Cardiac fibroblast (primary cell): ENCODE measurements at places on chromosomes 3 and 15.

- no peak for DNase-seq
These were observed 333.5 kb downstream of the FOXP1 start for GRCh38 chr3:71250026-71250425.

DNA sequence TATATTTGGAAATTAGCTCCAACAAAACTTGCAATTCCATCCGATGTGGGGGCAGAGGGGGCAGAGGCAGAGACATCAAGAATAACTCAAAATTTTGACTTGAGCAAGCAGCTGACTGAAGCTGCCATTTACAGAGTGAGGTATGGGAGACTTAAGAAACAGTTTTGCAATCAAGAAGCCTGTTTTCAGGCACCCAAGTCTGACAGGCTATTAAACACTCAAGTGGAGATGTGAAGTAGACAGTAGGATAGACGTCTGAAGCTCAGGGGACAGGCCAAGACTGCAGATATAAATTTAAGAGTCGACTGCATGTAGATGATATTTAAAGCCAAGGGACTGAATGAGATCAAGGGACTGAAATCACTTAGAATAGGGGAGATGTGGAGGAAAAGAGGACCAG is 9.9 kb upstream of the SH3BP5 start:
- DNase-seq = no peak

GRCh38 chr3:195001961-195002861 is 268.7 kb downstream of the XXYLT1 start:
- peak; percentile 55 for DNase-seq

- no peak for DNase-seq
These were observed 81.4 kb upstream of the BCHE start for GRCh38 chr3:165918657-165918979.

GRCh38 chr3:188385295-188385694 is 231.3 kb downstream of the LPP start:
- DNase-seq = no peak
